ENCODE measurements at places on chromosomes 4 and X.

- DNase-seq, result no peak
Measured at GRCh38 chr4:186109245-186109644, 4.7 kb downstream of the FAM149A start.

GRCh38 chr4:135464311-135464710, 1262.7 kb upstream of the PABPC4L start:
- no peak for DNase-seq

GRCh38 chr4:10577508-10578426, 106.8 kb downstream of the CLNK start:
- DNase-seq, result no peak

DNA sequence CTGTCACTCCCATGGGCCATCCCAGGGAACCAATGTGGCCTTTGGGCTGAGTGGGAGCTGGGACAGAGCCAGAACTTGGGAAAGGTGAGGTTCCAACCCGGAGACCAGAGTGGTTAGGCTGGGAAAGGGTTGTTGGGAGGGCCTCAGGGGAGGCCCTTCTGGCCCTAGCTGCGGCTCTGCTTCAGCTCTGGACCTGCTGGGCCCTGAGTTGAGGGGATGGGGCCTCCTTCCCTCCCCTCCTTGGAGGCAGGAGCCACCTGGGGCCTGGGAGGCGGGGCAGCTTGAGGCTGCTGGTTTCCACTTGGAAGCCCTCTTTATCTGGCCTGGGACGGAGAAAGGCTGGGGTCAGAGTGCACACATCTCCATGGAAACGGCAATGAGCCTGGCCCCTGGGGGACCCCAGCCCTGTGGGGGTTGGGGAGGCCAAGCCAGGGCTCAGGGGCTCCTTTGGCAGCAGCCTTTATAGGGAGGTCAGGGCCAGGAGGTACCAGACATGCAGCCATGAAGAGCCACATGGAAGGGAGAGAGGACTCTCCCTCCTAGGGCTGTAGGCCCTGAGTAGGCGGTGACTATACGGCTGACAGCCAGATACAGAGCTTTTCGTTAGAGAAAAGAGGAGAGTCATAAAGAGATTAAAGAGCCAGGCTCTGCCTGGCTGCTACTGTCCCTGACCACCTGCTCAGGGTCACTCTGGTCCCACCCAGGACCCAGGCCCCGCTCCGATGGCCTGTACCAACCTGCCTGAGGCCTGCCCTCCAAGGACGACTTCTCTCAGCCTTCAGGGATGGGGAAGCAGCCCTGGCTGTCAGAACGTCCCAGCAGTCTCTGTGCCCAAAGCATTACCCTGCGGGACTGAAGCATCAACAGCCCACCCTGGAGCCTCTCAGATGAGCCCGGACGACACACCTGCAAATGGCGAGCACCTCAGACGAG, 6.9 kb upstream of the NSD2 start:
- no peak for DNase-seq

GRCh38 chr4:1746265-1746691, 25.0 kb downstream of the TACC3 start:
- DNase-seq, result no peak
